Activated naive CD4-positive, alpha-beta T cell (primary cell): ENCODE measurements at places on chromosomes 13 and 19.

- DNase-seq = no peak
These were observed 402.8 kb downstream of the FGF9 start for GRCh38 chr13:22073718-22074117.

GRCh38 chr13:77908531-77908930 is 10.1 kb downstream of the EDNRB start:
- no peak for DNase-seq

- DNase-seq = no peak
These were observed 24.5 kb downstream of the ZBTB7A start for GRCh38 chr19:4042064-4042730.

GRCh38 chr13:32940601-32941000 is 75.6 kb upstream of the KL start:
- DNase-seq = no peak

- no peak for DNase-seq
These were observed 53.4 kb downstream of the ABCC4 start for GRCh38 chr13:95247852-95248251.

GRCh38 chr13:24042710-24043440 is 117.6 kb upstream of the SPATA13 start:
- DNase-seq = no peak

DNA sequence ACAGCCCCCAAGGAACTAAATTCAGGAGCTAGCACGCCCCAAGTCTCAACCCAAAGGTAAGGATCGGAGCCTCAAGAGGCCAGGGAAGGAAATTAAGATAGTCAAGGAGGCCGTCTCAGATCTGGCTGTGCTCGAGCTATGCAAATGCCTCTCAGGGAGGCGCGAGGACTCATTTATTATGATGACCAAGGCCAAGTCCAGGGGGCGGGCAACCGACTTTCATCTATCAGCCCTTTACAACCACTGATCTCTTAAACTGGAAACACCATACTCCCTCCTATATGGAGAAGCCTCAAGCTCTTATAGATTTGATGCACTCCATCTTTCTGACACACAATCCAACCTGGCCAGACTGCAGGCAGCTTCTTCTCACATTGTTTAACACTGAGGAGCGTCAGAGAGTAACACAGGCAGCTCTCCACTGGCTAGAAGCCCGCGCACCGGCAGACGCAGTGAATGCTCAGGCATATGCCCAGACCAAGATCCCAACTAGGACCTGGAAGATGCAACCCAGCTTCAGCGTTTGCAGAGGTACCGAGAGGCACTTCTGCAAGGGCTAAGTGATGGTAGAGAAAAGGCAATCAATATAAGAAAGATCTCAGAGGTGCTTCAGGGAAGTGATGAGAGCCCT is 9.6 kb upstream of the SLC15A1 start:
- DNase-seq = no peak

GRCh38 chr13:46354156-46355087 is 32.6 kb downstream of the RUBCNL start:
- no peak for DNase-seq

DNA sequence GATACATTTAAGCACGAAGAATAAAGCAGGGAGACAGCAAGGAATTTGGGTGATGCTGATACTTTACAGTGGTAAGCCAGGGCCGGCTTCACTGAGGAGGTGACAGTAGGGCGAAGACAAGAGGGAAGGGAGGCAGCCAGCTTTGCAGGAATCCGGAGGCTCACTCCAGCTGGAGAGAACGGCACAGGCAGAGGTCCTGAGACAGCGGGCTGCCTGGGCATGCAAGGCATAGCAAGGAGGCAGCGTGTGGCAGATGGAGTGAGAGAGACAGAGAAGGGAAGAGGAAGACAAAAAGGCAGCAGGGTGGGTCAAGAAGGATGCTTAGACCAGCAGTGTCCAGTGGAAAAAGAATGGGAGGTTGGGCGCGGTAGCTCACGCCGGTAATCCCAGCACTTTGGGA is 83.2 kb upstream of the WASF3 start:
- no peak for DNase-seq

- no peak for DNase-seq
These were observed 391.0 kb downstream of the LMO7 start for GRCh38 chr13:76027131-76027530.
